ENCODE measurements at places on chromosomes 6 and 20. TPM values are rescaled to one million over a fixed set of nuclear protein-coding genes. Genes with fewer than 3 reads are reported as not detected.

Gene DAAM2
- not detected for total RNA-seq

Gene VSX1
- total RNA-seq: not detected

Gene RAD21L1
- not detected for total RNA-seq

Gene AURKA
- 61.2 TPM for total RNA-seq

Gene GSTA2
- total RNA-seq: not detected

Gene SIRPA
- total RNA-seq: 13.3 TPM

Gene GNRH2
- 0.64 TPM for total RNA-seq

DNA sequence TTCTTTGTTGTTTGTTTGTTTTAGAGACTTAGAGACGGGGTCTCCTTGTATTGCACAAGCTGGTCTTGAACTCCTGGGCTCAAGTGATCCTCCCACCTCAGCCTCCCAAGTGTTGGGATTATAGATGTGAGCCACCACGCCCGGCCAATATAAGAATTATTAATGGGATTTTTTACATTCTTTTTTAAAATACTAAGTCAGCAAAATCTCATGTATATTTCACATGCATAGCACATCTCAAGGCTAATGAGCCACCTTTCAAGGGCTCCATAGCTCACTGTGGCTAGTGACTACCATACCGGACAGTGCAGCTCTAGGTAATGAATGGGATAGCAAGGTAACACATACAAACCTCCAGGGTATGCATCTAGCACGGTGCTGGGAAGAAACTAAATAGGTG, 361.4 kb downstream of the SAMD5 start:
- no peak overlapping the region for H3K4me3 ChIP-seq
- H3K36me3 ChIP-seq: no peaks in the 10 kb centered on the region
- H3K27ac ChIP-seq: no peak overlapping the region

DNA sequence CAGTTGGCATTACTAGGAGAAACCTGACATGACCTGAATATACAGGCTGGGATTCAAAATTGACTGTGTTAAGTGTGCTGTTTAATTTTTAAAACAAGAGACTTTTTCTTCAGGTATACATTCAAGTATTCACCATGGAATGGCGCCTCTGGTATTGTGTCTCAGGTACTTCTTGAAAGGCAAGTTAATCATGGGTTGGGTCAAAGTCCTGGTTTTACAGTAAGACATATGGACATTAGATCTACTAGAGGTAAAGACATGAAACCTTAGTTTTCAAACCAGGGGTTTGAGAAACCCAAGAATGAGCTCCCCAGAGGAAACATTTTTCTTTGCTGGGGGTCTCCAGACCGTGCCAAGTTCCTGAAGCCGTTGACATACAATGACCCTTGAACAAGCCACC, 232.4 kb downstream of the SAMD5 start:
- no peak overlapping the region for H3K27ac ChIP-seq
- DNase-seq: no peak
- no peaks in the 10 kb centered on the region for H3K36me3 ChIP-seq
- no peak overlapping the region for H3K4me3 ChIP-seq

- H3K4me3 ChIP-seq: no peak overlapping the region
- H3K4me1 ChIP-seq: no peaks in the 10 kb centered on the region
- H3K27me3 ChIP-seq: peaks cover 8% of the 10 kb centered on the region
Measured at GRCh38 chr6:149925974-149926777, 3.3 kb upstream of the RAET1G start.

GRCh38 chr6:64281167-64281566, 645.6 kb downstream of the PHF3 start:
- no peaks in the 10 kb centered on the region for H3K36me3 ChIP-seq
- H3K4me3 ChIP-seq: no peak overlapping the region
- no peak overlapping the region for H3K27ac ChIP-seq
- no peaks in the 10 kb centered on the region for H3K4me1 ChIP-seq
- no peaks in the 10 kb centered on the region for H3K27me3 ChIP-seq
- DNase-seq: no peak

GRCh38 chr6:12165722-12166280, 124.4 kb upstream of the EDN1 start:
- H3K27ac ChIP-seq: no peak overlapping the region
- no peaks in the 10 kb centered on the region for H3K4me1 ChIP-seq
- no peaks in the 10 kb centered on the region for H3K27me3 ChIP-seq

- no peaks in the 10 kb centered on the region for H3K36me3 ChIP-seq
- DNase-seq: no peak
- no peak overlapping the region for H3K27ac ChIP-seq
- no peaks in the 10 kb centered on the region for H3K4me1 ChIP-seq
Measured at GRCh38 chr6:80254716-80255115, 148.2 kb downstream of the BCKDHB start.

- no peak for DNase-seq
- no peaks in the 10 kb centered on the region for H3K27me3 ChIP-seq
- no peak overlapping the region for H3K27ac ChIP-seq
- H3K4me1 ChIP-seq: no peaks in the 10 kb centered on the region
- no peak overlapping the region for H3K4me3 ChIP-seq
Measured at GRCh38 chr20:9062066-9062465, 6.8 kb upstream of the PLCB4 start.

- H3K4me3 ChIP-seq: no peak overlapping the region
- no peak overlapping the region for H3K27ac ChIP-seq
- DNase-seq: no peak
- peaks cover 8% of the 10 kb centered on the region for H3K36me3 ChIP-seq
- no peaks in the 10 kb centered on the region for H3K4me1 ChIP-seq
Measured at GRCh38 chr20:37729452-37729851, 35.6 kb downstream of the CTNNBL1 start.

DNA sequence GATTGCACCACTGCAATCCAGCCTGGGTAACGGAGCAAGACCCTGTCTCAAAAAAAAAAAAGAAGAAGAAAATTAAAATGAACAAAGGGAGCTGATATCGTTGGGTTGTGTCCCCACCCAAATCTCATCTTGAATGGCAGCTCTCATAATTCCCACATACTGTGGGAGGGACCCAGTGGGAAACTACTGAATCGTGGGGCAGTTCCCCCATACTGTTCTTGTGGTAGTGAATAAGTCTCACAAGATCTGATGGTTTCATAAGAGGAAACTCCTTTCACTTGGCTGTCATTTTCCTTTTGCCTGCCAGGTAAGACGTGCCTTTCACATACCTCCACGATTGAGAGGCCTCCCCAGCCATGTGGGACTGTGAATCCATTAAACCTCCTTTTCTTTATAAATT, 149.4 kb downstream of the PREX1 start:
- no peak overlapping the region for H3K4me3 ChIP-seq
- no peaks in the 10 kb centered on the region for H3K4me1 ChIP-seq
- H3K36me3 ChIP-seq: peaks cover 51% of the 10 kb centered on the region
- DNase-seq: no peak
- H3K27ac ChIP-seq: no peak overlapping the region

GRCh38 chr6:140670021-140670420, 1295.6 kb upstream of the CITED2 start:
- H3K27me3 ChIP-seq: no peaks in the 10 kb centered on the region
- no peaks in the 10 kb centered on the region for H3K4me1 ChIP-seq
- no peak overlapping the region for H3K27ac ChIP-seq
- DNase-seq: no peak
- no peaks in the 10 kb centered on the region for H3K36me3 ChIP-seq
- no peak overlapping the region for H3K4me3 ChIP-seq

DNA sequence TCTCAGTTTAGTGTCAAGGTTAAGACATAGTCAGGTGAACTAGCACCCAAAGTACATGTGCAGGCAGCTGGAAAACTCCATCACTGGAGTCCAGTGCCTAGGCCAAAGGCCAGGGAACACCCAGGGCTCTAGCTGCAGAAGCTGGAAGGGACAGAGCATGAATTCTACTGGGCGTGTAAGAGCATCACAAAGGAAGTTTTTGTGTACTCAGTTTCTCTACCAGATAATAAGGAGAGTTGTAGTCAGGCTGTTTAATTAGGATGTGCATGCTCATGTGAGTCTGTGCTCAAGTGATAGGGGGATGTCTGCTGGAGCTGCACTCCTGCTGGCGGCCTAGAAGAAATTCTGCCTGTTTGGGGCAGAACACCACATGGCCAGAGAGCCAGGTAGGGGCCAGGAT, 8.1 kb downstream of the L3MBTL1 start:
- no peaks in the 10 kb centered on the region for H3K36me3 ChIP-seq
- H3K4me1 ChIP-seq: peaks cover 3% of the 10 kb centered on the region
- peak overlapping the region; percentile 73 for H3K4me3 ChIP-seq
- no peaks in the 10 kb centered on the region for H3K27me3 ChIP-seq
- DNase-seq: no peak
- no peak overlapping the region for H3K27ac ChIP-seq

- no peak for DNase-seq
- no peaks in the 10 kb centered on the region for H3K27me3 ChIP-seq
- no peaks in the 10 kb centered on the region for H3K4me1 ChIP-seq
- H3K36me3 ChIP-seq: peaks cover 5% of the 10 kb centered on the region
- no peak overlapping the region for H3K4me3 ChIP-seq
Measured at GRCh38 chr6:83151114-83151513, 42.0 kb downstream of the PGM3 start.

GRCh38 chr20:12305188-12305950, 387.7 kb downstream of the BTBD3 start:
- no peaks in the 10 kb centered on the region for H3K36me3 ChIP-seq
- no peaks in the 10 kb centered on the region for H3K4me1 ChIP-seq
- no peaks in the 10 kb centered on the region for H3K27me3 ChIP-seq
- no peak for DNase-seq
- no peak overlapping the region for H3K27ac ChIP-seq

DNA sequence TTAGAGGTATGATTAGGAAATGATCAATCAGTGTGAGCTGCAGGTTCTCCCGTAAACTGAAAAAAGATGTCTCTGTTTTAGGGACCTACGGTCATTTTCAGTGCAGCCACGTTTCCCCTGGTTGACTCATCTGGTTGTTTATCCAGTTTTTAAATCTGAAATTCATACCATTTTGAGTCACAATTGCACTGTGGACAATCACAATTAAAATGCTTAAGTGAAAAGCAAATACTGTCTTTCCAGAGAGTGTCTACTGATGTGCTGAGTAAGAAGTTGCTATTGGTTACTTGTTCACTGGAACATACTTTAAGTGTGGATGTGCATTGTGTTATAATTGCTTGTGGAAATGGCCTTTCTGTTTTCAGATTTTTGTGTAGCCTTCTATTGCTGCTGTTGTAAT, 305.1 kb upstream of the SASH1 start:
- no peak overlapping the region for H3K4me3 ChIP-seq
- H3K27me3 ChIP-seq: no peaks in the 10 kb centered on the region
- no peaks in the 10 kb centered on the region for H3K4me1 ChIP-seq
- H3K36me3 ChIP-seq: no peaks in the 10 kb centered on the region

- H3K27me3 ChIP-seq: no peaks in the 10 kb centered on the region
- no peaks in the 10 kb centered on the region for H3K4me1 ChIP-seq
- DNase-seq: no peak
Measured at GRCh38 chr6:167858086-167858591, 31.4 kb downstream of the AFDN start.

DNA sequence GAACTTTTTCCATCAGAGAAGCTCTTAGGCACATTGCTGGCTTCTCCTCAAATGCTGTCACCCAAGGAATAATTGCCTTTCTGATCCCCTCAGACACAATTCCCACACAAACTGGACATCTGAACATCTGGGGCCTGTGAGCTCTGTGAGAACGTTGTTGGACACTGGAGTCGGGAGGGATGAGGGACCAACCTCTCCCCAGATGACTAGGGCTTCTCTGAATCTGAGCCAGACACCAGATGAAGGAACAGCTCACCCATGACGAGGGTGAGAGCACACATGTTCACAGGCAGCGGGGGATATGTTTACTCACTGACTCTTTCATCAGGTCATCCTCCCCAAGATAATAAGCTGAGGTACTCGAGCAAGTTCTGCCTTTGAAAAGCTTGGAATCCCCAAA, 283.9 kb upstream of the SUPT3H start:
- H3K27me3 ChIP-seq: peaks cover 16% of the 10 kb centered on the region
- no peaks in the 10 kb centered on the region for H3K36me3 ChIP-seq
- no peak for DNase-seq

DNA sequence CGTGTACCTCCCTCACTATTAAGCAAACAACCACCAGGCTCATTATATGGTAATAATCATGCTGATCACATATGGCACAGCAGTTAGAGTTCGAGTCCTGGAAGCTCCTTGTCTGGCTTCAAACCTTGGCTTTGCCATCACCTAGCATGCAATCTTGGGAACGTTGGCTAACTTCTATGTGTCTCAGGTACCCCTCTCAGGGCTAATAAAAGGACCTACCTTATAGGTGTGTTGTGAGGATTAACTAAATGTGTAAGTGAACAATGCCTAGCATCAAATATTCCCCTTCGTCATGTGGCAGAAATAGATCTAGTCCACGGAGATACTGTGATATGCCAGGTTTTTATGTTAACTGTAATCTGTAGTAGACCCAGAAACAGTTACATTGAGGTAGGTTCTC, 10.4 kb downstream of the CYP24A1 start:
- peaks cover 2% of the 10 kb centered on the region for H3K27me3 ChIP-seq
- no peak for DNase-seq
- no peak overlapping the region for H3K4me3 ChIP-seq
- H3K27ac ChIP-seq: no peak overlapping the region
- no peaks in the 10 kb centered on the region for H3K4me1 ChIP-seq

DNA sequence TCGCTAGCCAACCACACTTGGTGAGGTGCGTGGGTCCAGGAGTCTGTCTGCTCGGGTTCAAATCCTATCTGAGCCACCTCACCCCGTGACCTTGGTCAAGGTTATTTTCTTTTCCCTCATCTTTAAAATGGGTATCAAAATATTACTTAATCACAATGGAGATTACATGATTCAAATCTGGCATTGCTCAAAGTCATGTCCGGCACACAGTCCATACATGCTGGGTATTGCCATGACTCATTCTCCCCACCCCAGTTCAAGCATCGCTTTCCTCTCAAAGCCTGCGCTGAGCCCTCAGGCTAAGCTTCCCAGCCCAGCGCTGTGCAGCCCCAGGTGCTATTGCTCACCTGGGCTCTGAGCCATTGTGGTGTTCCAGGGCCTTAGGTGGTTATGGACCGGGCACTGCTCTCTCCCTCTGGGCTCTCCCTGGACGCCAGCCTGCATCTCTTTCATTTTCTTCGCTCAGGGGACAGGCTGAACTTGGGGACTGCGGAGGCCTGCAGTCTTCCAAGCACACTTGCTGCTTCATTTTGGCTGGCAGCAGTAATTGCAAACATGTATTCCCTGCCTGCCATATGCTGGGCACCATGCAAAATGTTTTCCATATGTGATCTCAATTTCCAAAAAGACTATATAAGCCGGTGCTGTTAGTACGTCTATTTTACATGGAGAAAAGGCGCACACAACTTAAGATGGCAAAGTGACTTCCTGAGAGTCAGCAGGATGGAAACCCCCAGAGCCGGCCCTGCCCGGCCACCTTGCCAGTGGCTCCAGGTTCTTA, 27.3 kb downstream of the WRNIP1 start:
- H3K36me3 ChIP-seq: no peaks in the 10 kb centered on the region
- H3K4me3 ChIP-seq: no peak overlapping the region
- DNase-seq: no peak
- no peaks in the 10 kb centered on the region for H3K27me3 ChIP-seq
- peaks cover 7% of the 10 kb centered on the region for H3K4me1 ChIP-seq

All from GM12878 (cell line).